ENCODE measurements at places on chromosomes 3 and 15.

GRCh38 chr15:67018026-67018425 is 47.4 kb upstream of the SMAD3 start:
- DNase-seq: no peak

DNA sequence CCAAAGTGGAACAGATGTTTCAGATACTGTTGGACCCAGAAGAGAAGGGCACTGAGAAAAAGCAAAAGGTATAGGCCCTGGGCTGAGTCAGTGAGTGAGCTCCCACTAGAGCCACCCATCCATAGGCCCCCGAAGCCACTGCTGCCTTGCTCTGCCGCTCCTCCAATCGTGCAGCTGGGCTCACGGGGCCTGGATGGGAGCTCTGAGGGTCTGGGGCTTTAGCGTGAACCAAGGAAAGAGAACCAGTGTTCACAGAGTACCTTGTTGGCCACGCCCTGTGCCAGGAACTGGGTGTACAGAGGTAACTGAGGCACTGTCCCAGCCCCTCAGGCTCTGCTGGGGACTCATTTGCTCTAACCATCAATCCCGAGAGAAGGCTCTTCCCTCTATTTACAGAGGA is 4.7 kb downstream of the UNC45A start:
- DNase-seq: no peak

GRCh38 chr3:40130721-40131120 is 178.8 kb upstream of the EIF1B start:
- DNase-seq: no peak

DNA sequence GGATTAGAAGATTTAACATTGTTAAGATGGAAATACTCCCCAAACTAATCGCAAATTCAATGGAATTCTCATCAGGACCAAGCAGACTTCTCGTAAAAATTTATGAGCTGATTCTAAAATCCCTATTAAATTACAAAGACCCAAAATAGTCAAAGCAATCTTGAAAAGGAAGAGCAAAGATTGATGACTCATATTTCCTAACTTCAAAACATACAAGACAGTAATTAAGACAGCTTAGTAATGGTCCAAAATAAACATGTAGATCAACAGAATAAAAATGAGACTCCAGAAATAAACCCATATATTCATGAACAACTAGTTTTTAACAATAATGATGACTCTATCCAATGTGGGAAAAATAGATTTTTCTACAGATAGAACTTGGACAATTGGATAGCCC is 148.7 kb downstream of the SI start:
- no peak for DNase-seq

- no peak for DNase-seq
Observed at GRCh38 chr15:35256551-35256950, 171.5 kb upstream of the NANOGP8 start.

DNA sequence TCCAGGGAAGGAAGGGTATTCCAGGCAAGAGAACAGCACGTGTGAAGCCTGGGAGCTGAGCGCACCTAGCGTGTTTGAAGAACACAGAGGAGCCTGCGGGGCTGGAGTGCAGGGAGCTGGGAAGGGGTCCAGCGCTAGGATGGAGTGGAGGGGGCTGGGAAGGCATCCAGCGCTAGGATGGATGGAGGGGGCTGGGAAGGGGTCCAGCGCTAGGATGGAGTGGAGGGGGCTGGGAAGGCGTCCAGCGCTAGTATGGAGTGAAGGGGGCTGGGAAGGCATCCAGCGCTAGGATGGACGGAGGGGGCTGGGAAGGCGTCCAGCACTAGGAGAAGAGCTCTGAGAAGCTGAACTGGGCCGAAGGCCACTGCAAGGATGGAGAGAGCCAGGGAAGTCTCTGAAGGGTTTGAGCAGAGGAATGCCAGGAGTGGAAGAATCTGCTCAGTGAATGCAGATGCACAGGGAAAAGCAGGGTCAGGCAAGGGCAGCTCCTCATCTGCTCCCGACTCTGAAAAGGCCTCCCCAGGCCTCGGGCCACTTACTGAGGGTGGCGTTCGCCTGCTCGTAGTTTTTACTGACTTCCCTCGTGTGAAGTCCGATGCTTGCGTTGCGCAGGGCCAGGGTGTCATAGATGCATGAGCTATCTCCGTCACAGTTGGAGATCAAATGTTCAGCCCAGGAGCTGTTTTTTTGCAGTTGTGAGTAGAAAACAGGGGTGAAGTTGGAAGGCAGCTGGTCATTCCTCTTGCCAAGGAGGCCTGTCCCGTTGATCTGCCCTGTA is 39.8 kb downstream of the MUC20 start:
- no peak for DNase-seq

- no peak for DNase-seq
Observed at GRCh38 chr3:181403876-181404660, 307.7 kb upstream of the SOX2 start.

DNA sequence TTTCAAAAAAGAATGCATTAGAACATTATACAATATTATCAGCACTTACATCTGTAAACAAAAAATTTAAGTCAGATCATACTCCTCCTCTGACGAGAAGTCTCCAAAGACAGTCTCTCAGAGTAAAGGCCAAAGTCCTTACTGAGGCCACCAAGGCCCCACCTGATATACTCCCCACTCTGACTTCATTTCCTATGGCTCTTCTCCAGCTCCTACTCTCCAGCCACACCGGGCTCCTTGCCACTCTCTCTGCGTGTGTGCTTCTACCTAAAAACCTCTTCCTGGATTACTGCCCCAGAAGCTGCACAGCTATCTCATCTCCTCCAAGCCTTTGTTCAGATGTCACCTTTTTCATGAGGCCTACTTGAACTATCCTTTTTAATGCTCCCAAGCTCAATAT is 5.0 kb downstream of the DCP1A start:
- no peak for DNase-seq

DNA sequence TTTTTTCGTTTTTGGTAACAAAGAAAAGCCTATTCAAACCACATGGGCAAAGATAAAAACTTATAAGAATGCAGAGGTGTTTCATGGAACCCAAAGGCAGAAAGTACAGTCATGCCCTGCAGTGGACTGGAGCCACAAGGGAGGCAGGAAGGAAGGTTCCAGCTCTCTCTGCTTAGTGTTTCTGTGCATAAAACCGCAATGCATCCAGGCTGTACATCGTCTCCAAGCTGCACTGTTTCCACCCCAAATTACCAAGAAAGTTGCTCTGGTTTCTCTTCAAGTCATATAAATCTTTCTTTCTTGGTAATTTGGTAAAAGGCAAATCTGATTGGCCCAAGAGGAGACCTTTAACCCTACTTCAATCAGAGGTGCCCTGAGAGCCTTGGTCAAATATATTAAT is 15.8 kb downstream of the TRAT1 start:
- DNase-seq: no peak

DNA sequence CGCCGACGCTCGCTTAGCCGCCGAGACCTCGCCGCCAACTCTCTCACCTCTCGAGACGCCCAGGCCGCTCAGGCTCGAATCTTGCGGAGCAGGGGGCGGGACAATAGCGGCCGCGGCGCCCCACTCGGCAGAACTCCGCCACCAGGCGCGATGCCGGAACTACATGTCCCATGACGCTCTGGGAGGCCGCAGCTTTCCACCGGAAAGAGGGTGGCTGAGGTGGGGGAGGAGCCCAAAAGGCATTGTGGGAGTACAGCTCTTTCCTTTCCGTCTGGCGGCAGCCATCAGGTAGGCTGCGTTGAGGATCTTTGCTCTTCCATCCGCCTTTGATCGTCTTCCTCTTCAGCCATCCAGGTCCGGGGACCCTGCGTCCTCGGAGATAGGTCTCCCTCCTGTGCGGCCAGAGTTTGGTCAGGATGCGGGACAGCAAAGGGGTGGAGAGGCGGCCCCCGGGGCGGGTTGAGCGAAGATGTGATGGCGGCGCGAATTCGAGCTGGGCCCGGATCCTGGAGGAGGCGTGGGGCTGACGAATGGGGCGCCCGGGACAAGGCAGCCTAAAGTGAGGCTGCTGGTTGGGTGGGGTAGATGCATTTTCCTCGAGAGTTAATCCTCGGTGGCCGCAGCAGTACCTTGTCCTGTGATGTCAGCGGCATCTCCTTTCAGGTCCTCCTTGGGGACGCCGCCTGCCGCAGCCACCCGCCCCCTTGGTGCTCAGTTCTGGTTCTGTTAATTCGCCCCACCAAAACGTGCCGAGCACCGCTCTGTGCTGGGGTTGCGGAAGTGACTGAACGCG is at the start of the genes NKIRAS1 and RPL15:
Gene NKIRAS1 (minus strand): TSS at position 105 of the 793 bp plus-strand sequence. CDS start 6,086 bp downstream, outside the sequence.
Gene RPL15 (plus strand): TSS at position 247 of the 793 bp plus-strand sequence. CDS start 728 bp downstream, outside the sequence.
- peak; percentile 93 for DNase-seq
